ENCODE measurements at places on chromosomes 3 and 15. TPM values are rescaled to one million over a fixed set of nuclear protein-coding genes. Genes with fewer than 3 reads are reported as not detected.

DNA sequence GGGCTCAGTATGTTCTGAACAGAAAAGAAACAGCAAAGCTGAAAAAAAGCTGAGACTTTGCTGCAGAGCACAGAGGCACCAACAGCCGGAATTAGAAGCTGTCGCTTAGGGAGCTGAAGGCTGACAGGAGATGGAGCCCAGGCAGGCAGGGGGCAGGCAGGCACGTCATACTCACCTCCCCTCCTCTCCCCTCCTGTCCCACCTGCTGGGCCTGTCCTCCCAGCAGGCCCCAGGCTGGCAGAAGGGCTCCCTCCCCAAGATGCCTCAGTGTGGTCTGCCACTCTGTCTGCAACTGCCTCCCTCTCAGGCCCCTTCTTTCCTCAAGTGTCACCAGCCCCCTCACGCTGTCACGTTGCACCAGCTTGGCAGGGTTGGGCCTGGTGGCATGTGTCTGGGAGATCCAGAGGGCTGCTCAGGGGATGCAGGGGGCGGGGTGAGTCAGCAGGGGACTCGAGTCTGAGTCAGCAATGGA lies 3.2 kb upstream of the ANKRD63 start:
- no peak for DNase-seq

GRCh38 chr15:94080416-94080815 lies 150.9 kb upstream of the MCTP2 start:
- no peak for DNase-seq

Gene GPR27
- 8.6 TPM for total RNA-seq

GRCh38 chr3:57855943-57856342 lies 99.8 kb downstream of the SLMAP start:
- DNase-seq = no peak

DNA sequence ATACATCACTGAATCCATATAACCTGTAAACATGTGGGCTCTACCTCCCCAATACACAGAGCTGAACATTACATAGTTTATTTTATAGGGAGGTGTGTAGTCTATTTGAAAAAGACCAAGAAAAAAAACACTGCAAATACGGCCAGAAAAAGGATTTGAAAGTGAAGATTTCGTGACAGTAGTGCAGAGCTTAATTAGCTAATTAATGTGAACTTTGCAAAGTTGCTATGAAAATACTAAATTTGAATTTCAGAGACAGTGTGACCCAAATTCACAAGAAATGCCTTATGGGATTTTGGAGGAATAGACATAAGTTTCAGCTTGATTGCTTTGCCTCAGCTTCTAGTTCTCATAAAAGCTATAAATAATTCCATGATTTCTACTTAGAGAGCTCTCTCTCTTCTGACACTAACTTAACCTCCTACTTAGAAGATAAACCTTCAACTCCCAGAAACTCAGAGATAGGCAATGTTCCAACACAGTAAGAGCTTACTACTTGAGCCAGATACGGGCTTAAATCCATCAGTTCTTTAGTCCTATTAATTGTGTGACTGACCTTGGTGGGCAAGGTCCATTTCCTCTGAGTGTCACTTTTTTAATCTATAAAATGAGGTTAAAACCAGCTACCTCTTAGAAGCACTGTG lies 87.3 kb upstream of the THBS1 start:
- DNase-seq = no peak

DNA sequence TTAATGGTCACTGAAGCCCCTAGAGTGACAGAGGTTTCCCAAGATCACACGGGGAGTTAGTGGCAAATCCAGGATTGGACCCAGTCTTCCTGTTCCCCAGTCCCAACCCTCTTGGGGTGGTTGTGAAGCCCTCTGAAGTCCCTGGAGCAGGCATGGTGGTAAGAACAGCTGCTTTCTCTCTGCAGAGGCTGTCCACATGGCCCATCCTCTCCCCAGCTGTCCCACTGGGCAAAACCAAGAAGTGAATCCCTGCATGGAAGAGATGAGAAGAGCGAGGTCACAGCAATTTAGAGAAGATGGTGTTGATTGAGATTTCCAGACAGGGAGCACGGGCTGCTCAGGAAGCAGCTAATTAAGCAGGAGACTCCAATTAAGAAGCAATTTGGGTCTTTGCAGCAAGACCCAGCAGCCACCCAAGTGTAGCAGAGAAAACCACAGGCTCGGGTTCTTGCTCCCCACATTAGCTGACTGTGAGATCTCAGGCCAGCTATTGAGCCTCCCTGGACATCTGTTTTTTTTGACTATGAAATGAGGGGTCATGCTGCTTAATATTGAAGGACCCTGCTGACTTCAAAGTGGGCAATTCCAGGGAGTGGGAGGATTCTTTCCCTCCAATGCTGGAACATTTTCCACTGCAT lies 14.8 kb upstream of the HDAC11 start:
- DNase-seq = no peak

- no peak for DNase-seq
These were observed 9.1 kb downstream of the RASL12 start for GRCh38 chr15:65058394-65059368.

- no peak for DNase-seq
These were observed 655.2 kb downstream of the RBMS3 start for GRCh38 chr3:29936054-29936453.

DNA sequence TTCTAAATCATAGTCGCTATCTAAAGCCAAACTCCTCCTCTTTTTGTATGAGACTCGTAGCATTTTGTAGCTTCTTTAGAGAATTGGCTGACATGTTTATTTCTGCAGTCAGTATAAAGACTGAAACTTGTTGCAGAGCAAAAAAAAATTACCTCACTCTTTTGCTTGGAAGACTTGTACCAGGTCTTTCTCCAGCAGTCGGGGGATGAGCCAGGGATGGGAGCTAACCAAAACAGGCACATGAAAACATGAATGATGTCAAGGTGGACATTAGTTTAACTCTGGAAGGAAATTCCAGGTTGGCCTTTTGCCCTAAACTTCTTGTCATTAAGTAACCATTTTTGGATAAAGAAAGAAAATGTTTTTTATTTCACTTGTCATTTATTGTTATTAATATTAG lies 47.0 kb upstream of the SCAANT1 start:
- DNase-seq = no peak

GRCh38 chr3:9204253-9204992 lies 45.0 kb downstream of the SRGAP3 start:
- DNase-seq = no peak

DNA sequence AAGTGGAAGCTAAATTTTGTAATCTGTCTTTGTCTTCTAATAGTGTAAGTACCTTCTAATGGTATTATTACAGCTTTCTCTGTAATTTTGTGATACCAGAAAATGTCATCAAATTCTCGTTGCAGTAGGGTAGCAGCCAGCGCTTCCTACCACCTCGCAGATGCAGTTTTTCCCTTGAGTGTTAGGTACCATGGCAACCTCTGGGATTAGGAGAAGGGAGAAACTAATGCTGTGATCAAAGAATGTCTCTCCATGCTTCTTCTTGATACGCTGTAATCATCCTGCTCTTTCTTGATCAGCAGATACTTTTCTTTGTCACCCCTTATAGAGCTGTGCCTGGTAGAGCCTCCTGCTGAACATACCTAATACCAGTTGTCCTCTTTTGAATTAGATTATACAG lies 27.7 kb downstream of the SRP14 start:
- no peak for DNase-seq

- DNase-seq = no peak
These were observed 474.2 kb upstream of the ZNF385D start for GRCh38 chr3:22225161-22225560.

DNA sequence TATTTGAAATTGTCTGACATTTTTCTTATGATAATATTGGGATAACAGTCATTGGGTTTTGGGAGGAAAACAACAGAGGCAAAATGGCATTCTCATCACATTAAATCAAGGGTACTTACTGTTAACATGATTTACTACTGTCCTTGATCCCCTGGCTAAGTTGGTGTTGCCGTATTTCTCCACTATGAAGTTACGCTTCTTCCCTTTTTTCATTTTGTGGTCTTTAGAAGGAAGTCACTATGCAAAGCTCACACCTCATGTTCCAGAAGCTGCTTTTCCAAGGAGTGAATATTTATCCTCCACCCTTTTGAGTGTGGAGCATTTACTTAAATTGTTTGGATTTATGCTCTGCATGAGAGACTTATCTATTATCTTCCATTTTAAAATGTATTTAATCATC lies 63.7 kb downstream of the ALCAM start:
- DNase-seq = no peak

DNA sequence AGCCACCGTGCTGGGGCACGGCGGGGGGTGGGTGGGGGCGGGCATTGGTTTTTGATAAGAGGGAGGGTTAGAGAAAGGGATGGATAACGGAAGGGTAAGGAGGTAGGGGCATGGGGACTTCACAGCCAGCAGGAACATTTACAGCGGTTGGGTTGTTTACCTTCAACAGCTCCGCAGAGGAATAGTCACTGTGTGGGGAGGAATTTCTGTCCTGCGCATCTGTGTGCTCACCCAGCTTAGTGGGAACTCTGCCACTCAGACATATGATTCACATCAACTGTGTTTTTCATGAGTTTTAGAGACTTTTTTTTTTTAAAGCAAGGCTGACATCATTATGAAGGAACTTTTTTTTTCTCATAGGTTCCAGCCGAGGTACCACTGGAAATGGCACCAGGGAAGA lies 19.6 kb downstream of the CHRD start:
- DNase-seq = no peak

Gene PLS1
- total RNA-seq = 44.6 TPM

DNA sequence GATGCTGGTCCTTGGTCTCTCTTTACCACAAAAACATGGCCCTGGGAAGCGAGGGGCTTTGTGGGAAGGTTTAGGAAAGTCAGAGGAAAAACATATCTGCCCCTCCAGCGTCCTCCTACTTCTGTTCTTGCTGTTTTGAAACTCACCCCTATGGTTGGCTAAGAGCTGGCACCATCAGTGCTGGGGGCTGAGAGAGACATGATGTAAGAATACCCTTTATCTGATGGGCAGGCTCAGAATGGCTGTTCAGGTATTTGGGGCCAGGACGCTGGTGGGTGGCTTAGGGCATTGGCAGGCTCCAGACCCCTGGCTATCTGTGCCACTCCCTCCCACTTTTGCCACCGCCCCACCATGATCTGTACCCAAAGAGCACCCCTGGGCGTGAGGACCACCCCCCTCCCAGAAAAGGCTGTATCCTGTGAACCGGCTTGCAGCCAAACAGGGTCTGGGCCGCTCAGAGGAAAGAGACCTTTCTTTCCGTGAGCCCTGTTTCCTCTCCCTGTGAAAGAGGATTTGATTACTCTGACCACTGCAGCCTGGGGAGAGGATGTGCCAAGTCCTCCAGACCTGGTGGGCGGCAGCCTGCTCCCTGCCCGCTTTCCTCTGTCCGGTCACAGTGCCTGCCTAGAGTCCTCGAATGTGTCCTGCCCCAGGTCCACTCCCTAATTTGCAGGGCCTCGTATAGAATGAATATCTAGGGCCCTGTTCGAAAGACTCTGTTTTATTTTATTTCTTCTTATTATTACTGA lies 61.3 kb upstream of the SLC6A6 start:
- DNase-seq = no peak

Gene SLC12A8
- total RNA-seq = 9.3 TPM

Gene CYP11A1
- not detected for total RNA-seq

DNA sequence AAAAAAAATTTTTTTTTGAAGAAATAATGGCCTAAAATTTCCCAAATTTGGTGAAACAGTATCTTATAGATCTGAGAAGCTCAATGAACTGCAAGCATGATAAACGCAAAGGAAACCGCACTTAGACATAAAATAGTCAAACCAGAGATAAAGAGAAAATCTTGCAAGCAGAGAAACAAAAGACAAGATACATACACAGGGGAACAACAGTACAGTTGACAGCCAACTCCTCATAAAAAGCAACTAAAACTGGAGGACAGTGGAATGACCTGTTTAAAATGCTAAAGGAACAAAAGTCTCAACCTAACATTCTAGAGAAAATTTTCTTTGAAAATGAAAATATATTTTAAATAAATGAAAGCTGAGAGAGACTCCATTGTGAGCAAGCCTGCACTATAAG lies 107.5 kb downstream of the RASA2 start:
- DNase-seq = no peak

GRCh38 chr3:31829826-31830426 lies 151.1 kb downstream of the OSBPL10 start:
- no peak for DNase-seq

Measured in NCI-H460 (cell line).